ENCODE measurements at places on chromosomes 5 and 9. TPM values are rescaled to one million over a fixed set of nuclear protein-coding genes. Genes with fewer than 3 reads are reported as not detected.

The LCN1 gene
- total RNA-seq: not detected

DNA sequence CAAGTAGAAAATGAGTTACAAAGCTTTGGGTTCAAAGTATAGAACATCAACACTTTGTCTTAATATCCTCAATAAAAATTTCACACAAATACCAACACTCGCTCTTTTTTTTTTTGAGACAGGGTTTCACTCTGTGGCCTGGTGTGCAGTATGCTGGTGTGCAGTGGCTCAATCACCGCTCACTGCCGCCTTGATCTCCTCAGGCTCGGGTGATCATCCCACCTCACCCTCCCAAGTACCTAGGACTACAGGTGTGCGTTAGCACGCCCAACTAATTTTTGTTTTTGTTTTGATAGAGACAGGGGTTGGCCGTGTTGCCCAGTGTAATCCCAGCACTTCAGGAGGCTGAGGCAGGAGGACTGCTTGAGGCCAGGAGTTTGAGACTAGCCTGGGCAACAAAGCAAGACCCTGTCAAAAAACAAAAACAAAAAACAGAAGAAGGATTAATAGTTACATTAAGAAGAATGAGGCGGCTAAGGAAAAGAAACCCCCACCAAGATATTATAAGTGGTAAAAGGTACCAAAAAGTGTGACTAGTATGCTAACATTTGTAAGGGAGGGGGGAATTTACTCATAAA is 20.3 kb downstream of the FNBP1 start:
- DNase-seq: no peak

DNA sequence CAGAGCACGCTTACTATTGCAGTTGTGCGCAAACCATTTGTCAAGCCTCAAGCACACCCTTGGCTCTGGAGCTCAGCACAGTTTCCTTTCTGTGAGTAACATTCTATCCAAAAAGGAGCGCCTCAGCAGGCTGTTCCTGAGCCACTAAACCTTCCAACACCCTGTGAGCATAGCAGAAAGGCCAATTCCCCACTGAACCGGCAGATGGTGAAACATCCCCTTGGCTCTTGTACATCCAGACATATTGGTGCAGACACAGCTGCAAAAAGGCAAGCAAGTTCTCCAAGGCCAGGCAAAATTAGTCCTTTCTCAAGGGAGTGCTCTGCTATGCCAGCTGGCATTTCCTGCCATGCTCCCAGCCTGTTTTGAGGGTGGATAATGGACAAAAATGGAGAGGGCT is 44.1 kb upstream of the CEMIP2 start:
- no peak for DNase-seq

DNA sequence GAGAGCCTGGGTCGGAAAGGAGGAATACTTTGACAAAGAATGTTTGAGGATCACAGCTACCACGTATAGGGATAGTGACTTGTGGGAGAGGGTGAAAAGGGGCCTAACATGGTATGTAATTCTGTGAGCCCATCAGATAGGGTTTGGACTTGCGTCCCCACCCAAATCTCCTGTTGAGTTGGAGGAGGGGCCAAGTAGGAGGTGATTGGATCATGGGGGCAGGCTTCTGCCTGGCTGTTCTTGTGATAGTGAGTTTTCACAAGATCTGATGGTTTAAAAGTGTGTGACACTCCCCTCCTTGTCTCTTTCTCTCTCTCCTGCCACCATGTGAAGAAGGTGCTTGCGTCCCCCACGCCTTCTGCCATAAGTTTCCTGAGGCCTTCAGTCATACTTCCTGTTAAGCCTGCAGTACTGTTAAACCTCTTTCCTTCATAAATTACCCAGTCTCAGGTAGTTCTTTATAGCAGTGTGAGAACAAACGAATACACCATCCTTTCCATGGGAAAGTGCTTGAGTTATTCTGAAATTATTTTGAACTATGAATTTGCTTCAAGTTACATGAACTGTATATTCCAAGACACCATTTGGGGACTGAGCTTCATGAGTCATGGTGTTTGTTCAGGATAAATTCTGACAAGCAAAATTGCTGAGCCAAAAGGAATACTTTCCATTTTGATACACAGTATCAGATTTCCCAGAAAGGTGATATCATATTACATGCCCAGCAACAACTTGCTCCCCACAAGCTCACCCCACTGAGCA is 68.8 kb upstream of the SSBP2 start:
- no peak for DNase-seq

- DNase-seq: no peak
Measured at GRCh38 chr5:172680921-172681320, 39.9 kb downstream of the NEURL1B start.

The COL5A1 gene
- 57.3 TPM for total RNA-seq

The SCAMP1 gene
- 55.0 TPM for total RNA-seq

GRCh38 chr9:96022445-96023051 is 147.1 kb downstream of the ERCC6L2 start:
- peak; percentile 84 for DNase-seq

DNA sequence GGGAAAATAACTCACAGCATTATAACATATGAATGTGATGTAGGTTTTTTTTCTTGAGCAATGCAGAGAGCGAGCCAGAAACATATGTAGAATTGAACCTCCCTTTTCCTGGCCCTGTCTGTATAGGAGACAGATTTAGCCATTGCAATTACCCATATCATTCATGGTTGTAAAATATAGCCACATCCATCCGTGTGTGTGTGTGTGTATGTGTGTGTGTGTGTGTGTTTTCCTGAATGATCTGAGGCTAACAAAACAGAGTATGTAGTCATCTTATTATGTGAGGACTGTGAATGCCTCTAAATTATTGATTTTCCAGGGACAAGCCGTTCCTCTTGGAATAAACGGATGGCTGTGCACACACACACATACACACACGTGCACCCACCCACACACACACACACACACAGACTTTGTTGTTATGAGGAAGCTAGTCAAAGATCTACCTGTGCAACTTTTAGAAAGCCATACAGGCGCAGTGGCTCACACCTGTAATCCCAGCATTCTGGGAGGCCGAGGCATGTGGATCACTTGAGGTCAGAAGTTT is 11.7 kb upstream of the DENND1A start:
- no peak for DNase-seq

GRCh38 chr9:81146241-81146640 is 543.1 kb downstream of the TLE1 start:
- no peak for DNase-seq

GRCh38 chr5:175554296-175554695 is 75.9 kb downstream of the SFXN1 start:
- no peak for DNase-seq

The N4BP3 gene
- 14.3 TPM for total RNA-seq

The INSL6 gene
- not detected for total RNA-seq

The TAF1L gene
- not detected for total RNA-seq

The ELOVL7 gene
- total RNA-seq: 6.0 TPM

- no peak for DNase-seq
Measured at GRCh38 chr5:145960166-145960565, 23.8 kb downstream of the SH3RF2 start.

GRCh38 chr5:52560366-52560765 is 227.3 kb upstream of the ITGA1 start:
- DNase-seq: no peak

The FOXI1 gene
- total RNA-seq: 0.66 TPM

- peak; percentile 64 for DNase-seq
Measured at GRCh38 chr9:125409217-125409636, 147.6 kb downstream of the GAPVD1 start.

The SLCO4C1 gene
- total RNA-seq: 1.8 TPM

GRCh38 chr9:28249424-28249823 is 676.1 kb upstream of the C9orf72 start:
- no peak for DNase-seq

- DNase-seq: no peak
Measured at GRCh38 chr5:155649666-155650065, 636.1 kb downstream of the KIF4B start.

The BASP1 gene
- total RNA-seq: 46.9 TPM

- DNase-seq: peak; percentile 81
Measured at GRCh38 chr5:4295663-4296339, 700.2 kb downstream of the IRX1 start.

DNA sequence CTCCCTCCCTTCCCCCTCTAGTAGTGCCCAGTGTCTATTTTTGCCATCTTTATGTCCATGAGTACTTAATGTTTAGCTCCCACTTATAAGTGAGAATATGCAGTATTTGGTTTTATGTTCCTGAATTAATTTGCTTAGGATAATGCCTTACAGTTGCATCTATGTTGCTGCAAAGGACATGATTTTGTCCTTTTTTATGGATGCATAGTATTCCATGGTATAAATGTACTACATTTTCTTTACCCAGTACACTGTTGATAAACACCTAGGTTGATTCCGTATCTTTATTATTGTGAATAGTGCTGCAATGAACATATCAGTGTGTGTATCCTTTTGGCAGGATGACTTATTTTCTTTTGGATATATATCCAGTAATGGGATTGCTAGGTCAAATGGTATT is 3.8 kb downstream of the ABLIM3 start:
- DNase-seq: no peak

DNA sequence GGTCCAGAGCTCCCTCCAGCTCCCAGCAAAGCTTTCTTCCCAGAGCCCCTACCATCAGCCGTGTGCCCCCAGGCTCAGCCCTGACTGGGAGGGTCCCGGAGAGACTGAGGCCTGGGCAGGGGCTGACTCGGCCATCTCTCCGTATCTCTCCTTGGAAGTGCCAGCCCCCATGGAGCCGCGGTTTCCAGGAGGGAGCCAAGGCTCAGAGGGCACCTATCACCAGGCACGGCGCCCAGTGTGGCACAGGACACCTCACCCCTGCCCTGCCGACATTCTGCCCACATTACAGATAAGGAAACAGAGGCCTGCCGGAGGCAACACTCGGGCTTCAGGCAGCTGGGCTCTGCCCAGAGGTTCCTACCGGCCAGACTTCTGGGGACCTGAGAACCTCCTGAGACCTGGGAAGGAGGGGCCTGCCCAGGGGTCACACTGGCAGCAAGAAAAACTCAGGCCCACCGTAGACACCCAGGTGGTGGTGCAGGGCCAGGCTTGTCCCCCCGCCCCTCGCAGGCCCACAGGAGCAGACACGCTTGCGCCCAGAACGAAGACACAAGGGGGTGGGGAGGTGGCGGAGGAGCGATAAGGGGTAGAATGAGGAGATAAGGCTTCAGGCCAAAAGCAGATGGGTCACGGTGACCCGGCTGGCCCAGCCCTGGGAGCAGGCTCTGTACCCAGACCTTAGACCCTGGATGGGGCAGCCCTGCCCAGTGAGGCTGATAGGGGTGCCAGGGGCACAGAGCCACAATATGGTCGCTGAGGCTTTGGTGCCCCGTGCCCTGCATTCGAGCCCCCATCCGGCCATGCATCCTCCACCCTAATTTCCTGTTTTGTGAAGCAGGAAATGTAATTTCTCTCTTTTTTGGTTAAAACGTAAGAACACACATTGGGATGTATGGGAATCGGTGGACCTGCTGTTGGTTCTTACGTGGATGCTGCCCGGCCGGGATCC is 11.8 kb downstream of the NR5A1 start:
- no peak for DNase-seq

DNA sequence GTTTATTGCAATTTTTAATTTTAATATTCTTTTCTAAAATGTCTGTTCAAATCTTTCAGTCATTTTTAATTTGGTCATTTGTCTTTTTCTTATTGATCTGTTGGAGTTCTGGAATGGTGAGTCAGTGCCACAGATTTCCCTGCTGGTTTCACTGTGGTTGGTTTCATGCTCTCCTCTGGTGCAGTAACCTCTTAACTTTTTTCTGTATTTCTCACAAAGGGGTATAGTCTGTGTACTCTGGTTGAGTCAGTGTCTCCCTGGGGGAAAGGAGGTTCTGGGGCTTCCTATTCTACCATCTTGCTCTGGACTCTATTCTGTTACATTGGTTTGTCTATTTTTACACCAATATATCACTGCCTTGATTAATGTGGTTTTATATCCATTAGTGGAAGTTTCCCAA is 178.8 kb downstream of the CSNK1G3 start:
- no peak for DNase-seq

DNA sequence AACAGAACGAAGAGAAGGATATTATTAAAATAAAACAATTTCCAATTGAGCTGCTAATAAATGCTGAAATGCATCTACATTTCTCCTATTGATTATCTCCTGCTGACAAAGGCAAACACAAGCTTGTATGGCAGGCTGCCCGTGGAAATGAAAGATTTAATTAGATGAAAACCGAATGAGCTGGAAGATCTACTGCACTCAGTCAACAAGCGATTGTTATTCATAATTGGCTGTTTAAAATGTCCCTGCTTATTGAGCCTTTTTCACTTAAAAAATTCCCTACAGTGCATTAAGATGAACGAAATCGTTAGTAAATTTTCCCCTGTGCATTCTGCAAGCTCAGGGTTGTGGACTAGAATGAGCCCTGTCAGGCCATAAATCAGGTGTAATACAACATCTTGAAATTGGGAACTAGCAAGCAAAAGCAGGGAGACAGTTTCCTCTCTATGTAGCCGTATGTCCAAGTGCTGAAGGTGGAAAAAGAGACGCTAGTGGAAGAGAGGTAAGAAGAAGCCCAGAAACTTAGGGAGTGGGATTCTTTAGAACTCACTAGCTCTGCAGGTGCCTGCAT is 28.5 kb upstream of the KIF4B start:
- DNase-seq: no peak

The PCA3 gene
- total RNA-seq: not detected

The ZNG1C gene
- 53.6 TPM for total RNA-seq

The SERF1A gene
- 9.5 TPM for total RNA-seq

DNA sequence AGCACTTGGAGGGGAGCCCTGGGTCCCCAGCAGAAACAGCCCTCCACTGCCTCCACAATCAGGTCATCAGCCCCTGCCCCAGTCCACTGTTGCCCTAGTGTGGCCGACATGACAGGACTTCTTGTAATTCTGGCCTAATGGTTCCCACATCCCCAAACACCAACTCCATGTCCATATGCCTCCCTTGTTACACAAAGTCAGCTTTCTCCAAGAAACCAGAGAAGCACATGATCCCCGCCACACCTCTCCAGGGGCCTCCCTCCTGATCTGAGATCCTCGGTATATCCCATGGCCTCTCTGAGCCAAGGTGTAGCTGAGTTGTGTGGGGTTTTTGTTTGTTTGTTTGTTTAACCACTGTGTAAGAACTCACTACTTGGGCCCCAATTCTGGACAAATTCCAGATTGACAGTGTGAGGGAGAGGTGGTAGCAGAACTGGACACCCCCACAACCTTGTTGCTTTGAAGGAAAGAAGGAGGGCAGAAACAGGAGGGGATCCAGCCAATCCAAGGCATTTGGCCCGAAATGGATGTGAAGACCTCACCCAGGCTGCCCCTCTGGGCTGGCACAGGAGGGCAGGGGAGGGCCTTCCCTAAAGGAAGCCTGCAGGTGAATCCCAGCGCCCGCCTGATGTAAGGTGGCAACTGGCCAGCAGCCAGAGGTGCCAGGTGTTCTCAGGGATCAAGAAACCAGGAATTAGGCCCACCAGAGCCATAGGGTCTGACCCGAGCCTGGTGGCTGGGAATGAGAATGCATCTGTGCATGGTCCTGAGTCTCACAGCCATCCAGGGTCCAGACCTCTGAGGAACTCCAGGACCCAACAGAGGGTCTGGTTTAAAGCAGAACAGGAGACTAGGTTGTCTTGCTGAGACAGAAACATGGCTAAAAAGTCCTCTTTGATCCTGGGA is 13.4 kb downstream of the IRF1 start:
- peak; percentile 60 for DNase-seq

DNA sequence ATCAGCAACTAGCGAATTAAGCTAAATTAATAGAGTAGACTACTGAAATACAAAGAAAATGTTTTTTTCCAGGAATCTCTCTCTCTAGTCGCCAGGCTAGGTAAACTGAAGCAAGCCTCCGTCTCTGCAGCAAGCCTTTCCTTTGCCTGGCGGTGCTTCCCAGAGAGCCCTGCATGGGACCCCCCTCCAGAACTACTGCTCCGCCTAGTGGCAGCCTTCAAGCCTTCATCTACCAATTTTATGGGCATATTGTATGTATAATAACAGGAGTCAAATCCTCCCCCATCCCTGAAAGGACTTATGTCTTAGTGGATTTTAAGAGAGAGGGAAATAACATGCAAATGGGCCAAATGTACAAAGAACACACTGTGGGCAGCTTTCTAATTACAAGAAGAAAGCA is 241.9 kb downstream of the SAXO1 start:
- DNase-seq: peak; percentile 88

The C9 gene
- not detected for total RNA-seq

All from endodermal cell (in vitro differentiated cells).